ENCODE measurements at places on chromosomes 5 and 9. TPM values are rescaled to one million over a fixed set of nuclear protein-coding genes. Genes with fewer than 3 reads are reported as not detected.

Gene NIM1K
- 0.19 TPM for total RNA-seq

Gene CCDC152
- total RNA-seq: 5.1 TPM

DNA sequence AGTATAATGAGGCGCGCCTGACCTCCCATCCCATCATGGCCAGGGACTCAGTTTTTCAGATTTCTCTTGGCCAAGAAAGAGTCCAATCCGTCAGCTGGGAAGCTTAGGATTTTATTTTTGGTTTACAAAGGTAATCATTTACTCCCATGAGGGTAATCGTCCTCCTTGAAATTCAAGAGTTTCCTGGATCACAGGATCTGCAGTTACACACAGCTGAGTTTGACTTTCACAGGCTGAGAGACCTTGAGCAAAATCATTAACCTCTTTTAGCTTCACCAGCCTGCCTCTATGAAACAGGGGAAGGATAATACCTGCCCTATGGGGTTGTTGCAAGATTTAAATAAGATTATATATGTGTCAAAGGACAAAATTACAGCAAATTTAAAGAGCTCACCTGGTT, 15.4 kb upstream of the AK3 start:
- H3K27ac ChIP-seq: no peak overlapping the region
- no peaks in the 10 kb centered on the region for H3K36me3 ChIP-seq
- H3K27me3 ChIP-seq: peaks cover 2% of the 10 kb centered on the region
- DNase-seq: no peak
- H3K4me1 ChIP-seq: no peaks in the 10 kb centered on the region

- DNase-seq: no peak
- H3K36me3 ChIP-seq: no peaks in the 10 kb centered on the region
- H3K4me3 ChIP-seq: no peak overlapping the region
- no peaks in the 10 kb centered on the region for H3K4me1 ChIP-seq
- H3K27ac ChIP-seq: no peak overlapping the region
Measured at GRCh38 chr5:11531811-11532555, 372.3 kb downstream of the CTNND2 start.

DNA sequence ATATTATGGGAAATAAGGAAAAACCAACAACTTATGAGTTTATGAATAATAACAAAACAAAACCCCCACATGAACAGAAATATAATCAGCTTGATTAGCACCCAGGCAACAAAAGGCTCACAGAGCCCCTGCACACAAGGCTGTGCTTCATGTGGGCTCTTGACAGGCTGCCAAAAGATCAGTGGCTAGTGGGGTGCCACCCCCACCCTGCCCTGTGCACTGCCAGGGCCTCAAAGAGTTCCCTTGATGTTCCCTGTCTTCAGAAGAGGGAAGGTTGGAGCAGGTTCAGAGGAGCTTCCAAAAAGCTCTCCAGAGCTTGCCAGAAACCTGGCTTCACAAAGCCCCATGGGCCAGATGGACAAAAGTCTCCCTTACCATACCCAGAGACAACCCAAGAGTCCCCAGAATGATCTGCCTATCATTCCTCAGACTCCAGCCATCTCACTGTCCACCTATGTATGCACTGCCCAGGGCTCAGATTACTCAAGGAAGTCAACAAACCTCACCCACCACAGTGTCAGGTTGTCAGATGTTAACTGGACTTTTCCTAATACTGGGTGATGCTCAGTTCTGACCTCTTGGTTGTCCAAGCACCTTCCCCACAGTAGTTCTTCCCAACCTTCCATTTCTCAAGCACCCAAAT, 87.5 kb downstream of the SIL1 start:
- no peaks in the 10 kb centered on the region for H3K27me3 ChIP-seq
- H3K36me3 ChIP-seq: no peaks in the 10 kb centered on the region
- H3K4me1 ChIP-seq: no peaks in the 10 kb centered on the region
- no peak overlapping the region for H3K27ac ChIP-seq
